ENCODE measurements at places on chromosomes 5 and 9.

DNA sequence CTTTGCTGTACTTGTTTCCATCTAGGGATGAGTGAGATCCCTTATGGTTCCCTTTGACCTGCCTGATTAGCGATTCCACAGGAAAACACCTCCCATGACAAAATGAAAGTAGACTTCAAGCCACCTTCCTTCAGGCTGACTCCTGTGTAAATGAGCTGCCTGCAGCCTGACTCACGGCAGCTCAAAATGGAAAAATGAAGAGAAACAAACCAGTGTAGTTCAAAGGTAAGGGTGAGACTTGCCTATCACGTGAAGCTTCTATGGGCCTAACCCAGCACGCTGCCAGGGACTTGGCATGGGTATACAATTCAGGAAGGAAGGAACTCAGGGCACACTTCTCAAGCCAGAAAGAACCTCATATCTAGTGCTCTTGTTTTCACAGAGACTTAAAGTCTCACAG is 110.1 kb upstream of the LRRTM2 start:
- DNase-seq = no peak

DNA sequence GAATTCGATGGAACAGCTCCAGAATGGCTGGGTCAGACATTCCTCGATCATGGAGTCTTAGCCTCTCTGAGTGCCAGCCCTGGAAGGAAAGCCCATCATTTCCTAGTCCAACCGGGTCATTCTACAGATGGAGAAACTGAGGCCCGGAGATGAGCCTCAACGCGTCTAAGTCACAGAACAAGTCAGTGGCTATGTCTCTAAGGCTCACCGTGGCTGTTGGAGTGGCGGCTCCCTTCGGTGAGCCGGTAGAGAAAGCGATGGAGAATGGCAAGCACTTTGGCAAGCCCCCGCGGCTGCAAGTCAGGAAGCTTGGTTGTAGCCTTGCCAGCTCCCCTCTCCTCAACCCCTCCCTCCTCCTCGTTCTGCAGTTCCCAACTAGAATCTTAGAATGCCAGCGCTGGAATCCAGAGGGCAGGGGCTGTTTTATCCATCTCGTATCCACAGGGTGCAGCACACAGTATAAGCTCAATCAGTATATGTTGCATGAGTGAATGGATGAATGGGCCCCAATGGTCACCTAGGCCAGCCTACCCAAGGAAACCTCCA is 438 bp upstream of the ARSI start:
- no peak for DNase-seq

GRCh38 chr5:60594715-60595477 is 105.1 kb downstream of the DEPDC1B start:
- DNase-seq = no peak

DNA sequence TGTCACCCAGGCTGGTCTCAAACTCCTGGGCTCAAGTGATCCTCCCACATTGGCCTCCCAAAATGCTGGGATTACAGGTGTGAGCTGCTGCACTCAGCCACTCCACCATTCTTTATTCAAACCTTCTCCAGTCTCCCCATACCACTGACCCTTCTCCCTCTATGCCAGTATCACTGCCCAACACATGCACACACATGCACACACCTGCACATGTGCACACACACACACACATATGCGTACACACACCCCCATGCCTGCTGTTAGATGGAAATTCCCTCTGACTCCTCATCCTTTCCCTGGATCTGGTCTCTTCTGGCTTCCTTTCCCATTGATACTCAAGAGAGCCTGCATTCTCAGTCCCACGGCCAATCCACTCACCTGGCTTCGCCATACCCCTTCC is 170.0 kb downstream of the CRB2 start:
- DNase-seq = no peak

- DNase-seq = no peak
Observed at GRCh38 chr9:8062459-8062858, 262.9 kb upstream of the DMAC1 start.

- no peak for DNase-seq
Observed at GRCh38 chr5:123450114-123450513, 26.9 kb upstream of the CEP120 start.

DNA sequence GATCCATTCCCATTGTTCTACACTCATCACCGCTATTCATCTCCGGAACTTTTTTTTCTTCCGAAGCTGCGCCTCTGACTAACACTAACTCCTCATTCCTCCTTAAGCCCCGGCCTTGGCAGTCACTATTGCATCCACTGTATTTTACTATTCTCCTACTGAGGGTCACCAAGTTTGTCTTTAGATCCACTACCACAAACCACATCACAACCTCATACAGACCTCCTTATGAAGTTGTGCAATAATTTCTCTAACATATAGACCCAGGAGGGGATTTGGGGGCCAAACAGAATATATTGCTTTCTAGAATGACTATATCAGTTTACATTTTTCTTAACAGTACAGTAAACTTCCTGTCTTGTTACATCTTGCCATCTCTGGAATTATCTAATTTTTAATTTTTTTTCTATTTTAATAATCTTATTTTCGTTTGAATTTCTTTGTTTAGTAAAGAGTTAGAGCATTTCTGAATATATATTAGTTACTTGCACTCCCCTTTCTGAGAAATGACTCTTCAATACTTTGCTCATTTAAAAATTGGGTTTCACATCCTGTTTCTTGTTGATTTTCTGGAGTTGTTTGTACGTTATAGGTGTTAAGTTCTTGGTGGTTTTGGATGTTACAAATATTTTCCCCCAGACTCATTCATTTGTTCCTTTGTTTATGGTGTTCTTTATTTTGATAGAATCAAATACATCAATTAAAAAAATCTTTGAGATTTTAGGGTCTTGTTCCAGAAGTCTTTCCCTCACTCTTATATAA is 37.1 kb downstream of the DMRT2 start:
- DNase-seq = no peak

DNA sequence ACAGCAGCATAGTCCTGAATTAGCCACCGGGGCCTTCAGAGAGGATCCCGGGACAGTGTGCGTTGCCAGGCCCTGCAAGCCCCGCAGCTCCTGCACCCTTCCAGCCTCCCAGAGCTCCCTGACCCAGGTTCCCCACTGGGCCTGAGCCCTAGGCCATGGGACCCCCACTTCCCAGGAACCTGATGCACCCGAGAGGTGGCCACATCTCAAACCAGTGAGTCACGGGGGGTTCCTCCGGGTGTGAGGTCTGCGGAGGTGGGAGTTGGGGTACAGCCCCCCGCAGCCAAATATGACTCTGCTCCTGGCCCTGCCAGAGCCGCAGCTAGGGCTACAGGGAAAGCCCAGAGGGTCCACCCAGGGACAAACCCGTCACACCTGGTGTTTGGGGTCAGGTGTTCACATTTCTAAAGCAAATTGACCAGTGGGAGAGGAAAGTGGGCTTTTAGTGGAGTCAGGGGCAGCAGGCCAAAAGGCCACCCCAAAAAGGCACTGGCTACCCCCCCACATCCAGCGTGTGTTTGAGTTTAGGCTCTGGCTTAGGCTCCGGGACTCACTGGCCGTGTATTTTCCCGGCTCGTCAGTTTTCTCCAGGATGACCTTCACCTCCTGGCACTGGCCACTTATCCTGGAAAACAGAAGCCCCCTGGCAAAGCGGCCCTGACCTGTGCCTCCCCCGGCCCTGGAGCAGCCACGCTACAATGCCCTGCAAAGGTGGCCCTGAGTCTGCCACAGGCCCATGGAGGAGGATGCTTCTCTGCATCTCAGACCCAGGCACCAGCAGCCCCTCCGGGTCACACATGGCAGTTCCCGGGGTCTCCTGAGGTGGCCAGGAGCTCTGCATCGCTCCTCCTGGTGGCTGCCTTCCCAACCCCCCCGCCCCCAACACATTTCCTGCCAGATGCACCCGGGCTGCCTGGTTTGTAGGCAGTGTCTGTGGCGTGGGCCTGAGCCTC is 17.4 kb upstream of the OBP2B start:
- DNase-seq = no peak

DNA sequence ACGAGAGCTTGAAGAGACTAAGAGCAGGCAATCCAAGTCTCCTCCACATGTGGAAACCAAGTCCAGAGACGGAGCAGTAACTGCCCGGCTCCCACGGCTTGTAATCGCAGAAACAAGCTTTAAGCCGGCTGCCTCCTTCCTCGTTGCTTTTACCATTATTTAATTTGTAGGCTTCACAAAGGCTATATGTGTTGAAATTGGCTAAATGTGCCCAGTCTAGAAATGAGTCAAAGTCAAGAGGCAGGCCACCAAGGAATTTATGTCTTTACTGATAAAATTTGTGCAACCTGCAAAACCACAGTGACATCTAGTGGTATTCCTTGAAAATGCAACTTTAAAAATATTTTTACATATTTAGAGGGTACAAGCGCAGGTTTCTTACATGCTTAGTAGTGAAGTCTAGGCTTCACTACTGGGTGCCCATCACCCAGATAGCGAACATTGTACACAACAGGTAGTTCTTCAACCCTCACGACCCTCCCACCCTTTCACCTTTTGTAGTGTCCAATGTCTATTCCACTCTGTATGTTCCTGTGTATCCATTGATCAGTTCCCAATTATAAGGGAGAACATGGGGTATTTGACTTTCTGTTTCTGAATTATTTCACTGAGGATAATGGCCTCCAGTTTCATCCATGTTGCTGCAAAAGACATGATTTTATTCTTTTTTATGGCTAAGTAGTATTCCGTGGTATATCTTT is 33.5 kb upstream of the EBF1 start:
- no peak for DNase-seq

Measured in activated T-helper 1 cell treated with anti-CD3 and anti-CD28 coated beads, Interleukin-2, amount 50 U/mL, for 16 hours (primary cell).